ENCODE measurements at places on chromosomes 4 and X.

DNA sequence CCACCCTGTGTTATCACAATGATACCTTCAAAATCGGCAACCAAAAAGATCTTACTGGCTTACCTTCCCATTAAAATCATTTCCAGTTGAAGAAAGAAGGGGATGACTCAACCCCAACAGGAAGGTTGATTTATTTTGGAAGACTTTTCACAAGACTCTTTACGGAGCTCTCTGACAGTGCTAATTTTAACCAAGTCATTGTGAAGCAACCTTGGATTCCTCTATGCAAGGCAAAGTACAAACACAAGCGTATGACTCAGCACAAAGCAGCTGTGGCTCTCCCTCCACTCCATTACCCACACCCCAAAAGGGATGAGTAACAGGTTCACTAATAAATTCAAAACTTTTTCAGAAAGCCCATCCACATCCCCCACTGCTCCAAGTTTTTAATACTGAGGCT lies 213.8 kb upstream of the FGF13 start:
- DNase-seq: no peak

- no peak for DNase-seq
Observed at GRCh38 chr4:184811526-184812198, 14.1 kb downstream of the ACSL1 start.

- no peak for DNase-seq
Observed at GRCh38 chrX:95427389-95427788, 1257.3 kb upstream of the DIAPH2 start.

DNA sequence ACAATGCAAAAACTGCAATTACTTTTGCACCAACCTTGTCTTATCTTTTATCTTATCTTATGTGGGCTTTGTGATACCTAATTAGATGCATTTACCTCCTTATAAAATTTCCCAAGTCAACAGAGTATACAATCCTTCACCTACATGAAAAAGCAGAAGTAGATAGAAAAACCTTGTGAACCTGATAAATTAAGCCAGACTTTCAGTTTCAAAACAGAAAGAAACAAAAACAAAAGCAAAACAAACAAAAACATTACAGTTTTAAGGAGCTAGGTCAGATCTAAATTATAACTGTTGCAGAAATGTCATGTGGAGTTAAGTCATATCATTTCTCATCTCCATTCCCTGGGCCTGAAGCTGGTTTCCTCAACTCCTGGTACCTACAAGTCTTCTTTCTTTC lies 24.9 kb upstream of the CXXC4 start:
- no peak for DNase-seq

- DNase-seq: no peak
Observed at GRCh38 chr4:68176500-68176899, 46.8 kb upstream of the TMPRSS11F start.

GRCh38 chrX:101642093-101642492 lies 17.6 kb downstream of the ARMCX2 start:
- DNase-seq: no peak

DNA sequence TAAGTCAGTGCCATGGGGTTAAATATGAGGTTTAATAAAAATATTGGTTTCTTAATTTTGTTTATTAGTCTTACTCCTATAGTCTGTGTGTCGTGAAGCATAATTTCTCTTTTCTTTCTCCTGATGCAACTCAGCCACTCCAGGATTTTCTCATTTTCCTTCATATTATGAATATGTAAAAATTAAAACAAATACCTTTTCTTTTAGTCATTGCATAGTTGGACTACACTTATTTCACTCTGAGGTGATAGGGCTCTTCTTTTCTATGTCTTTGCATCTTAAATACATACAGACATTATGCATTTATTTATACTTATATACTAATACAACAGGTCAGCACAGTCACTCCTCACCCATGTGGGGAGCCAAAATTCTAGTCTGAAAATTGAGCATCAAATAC lies 19.1 kb downstream of the GALNT7 start:
- DNase-seq: no peak

GRCh38 chrX:16700734-16701133 lies 11.7 kb downstream of the CTPS2 start:
- DNase-seq: no peak

- DNase-seq: peak; percentile 76
Observed at GRCh38 chr4:121070696-121071639, 1.4 kb downstream of the NDNF start.

- no peak for DNase-seq
Observed at GRCh38 chr4:137711502-137711901, 179.2 kb upstream of the PCDH18 start.

DNA sequence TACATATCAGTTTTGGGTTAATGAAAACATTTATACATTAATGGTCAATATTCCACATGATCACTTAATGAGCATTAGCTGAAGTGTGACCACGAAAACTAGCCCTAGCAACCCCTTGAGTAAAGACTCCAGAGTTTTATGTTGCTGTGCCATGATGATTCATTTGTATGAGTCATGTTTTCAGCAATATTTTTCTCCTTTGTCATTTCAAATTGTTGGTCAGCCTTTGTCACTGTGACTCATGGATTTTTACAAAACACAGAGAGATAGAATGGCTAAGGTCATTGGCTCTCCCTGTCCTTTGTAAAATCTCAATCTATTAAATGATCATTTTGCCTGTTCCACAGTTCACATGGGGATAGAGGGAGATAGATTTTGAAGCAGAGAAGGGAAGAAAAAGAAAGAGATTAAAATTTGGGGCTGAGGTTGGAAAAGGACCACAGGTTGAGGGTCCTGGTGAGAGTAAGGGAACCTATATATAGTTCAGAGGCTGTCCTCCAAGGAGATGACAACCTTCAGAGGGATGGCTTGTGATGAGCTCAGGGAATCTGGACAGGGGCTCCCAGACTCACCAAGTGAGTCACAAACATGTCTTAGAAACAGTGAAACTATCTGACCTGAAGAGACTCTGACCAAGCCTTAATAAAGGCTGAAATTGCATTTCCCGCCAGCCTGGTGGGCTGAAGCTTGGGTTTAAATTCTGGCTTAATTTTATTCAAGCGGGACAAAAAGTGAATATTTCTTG lies 25.6 kb downstream of the NR0B1 start:
- no peak for DNase-seq

DNA sequence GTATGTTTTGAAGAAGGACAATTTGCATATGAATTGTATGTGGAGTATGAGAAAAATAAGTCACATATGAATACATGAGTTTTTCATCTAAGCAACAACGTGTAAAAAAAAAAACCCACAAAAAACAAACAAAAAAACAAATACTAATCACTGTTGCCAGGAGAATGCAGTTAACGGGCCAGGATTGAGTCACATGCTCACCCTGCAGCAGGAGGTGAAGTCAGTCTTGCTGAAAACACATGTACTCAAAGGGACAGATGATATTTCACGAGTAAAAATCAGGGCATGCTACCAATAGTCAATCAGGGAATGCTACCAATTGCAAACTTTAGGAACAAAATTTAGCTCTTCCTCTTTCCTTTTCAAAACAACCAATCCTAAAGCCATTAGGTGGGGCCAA lies 10.4 kb upstream of the DCLK2 start:
- DNase-seq: no peak

- no peak for DNase-seq
Observed at GRCh38 chr4:31549256-31549655, 829.1 kb downstream of the PCDH7 start.

DNA sequence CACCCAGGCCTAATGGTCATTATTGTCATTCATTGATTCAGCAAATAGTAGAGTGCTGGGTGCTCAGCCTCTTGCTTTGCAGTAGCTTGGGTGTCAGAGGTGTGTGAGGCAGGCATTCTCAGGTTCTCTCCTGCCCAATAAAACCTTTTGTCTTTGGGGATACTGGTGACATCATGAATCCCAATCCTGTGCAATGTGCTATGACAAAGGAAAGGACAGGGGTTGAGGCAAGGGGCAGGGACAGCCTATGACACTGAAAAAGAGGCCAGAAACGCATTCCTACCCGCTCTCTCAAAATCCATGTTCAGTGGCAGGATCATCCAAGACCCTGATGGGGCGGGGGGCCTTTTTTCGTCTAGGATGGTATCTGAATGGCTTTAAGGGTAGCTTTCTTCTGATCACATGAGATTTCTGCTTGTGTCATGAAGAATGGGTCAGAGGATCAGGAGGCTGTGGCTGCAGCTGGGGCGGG lies 1.5 kb upstream of the FAM193A start:
- no peak for DNase-seq

- no peak for DNase-seq
Observed at GRCh38 chrX:151973060-151973661, 1.3 kb downstream of the GABRE start.

DNA sequence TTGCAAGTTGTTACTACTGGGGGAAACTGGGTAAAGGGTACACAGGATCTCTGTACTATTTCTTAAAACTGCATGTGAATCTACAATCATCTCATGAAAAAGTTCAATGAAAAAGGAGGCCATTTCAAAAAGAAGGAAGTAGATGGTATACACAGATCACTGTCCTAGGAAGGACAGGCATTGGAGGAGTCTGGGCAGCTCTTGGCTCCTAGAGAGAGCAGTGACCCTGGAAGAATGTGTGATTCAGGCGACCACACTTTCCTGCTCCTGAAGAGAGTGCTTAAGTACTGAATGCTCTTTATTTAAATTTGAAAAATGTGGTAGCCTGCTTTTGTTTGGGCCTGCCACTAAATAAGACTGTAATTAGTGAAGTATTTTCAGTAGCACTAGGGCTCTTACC lies 318.1 kb upstream of the CASK start:
- DNase-seq: no peak

DNA sequence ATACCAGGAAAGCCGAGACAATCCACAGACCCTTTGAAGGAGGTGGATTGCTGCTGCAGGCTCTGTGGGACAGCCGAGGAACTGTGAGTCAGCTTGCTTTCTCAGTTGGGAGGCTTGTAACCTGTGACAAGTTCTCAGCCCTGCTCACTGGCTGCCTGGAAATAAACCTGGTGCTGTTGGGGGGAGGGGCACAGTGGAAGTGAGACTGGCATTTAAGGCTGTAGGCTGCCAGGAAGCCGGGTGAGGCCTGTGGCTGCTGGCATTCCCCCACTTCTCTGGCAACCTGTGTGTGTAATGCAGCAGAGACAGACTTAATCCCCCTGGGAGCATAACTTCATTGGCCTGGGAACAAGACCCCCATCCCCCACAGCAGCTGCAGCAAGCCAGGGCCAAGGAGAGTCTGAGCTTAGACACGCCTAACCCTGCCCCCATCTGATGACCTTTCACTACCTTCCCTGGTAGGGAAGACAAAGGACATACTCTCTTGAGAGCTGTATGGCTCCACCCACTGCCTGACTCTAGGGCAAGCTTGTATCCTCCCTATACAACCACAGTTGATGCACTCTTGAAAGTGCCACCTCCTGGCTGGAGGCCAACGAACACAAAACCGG lies 64.1 kb downstream of the ALPK1 start:
- no peak for DNase-seq

- DNase-seq: no peak
Observed at GRCh38 chrX:20350596-20350995, 83.9 kb upstream of the RPS6KA3 start.

DNA sequence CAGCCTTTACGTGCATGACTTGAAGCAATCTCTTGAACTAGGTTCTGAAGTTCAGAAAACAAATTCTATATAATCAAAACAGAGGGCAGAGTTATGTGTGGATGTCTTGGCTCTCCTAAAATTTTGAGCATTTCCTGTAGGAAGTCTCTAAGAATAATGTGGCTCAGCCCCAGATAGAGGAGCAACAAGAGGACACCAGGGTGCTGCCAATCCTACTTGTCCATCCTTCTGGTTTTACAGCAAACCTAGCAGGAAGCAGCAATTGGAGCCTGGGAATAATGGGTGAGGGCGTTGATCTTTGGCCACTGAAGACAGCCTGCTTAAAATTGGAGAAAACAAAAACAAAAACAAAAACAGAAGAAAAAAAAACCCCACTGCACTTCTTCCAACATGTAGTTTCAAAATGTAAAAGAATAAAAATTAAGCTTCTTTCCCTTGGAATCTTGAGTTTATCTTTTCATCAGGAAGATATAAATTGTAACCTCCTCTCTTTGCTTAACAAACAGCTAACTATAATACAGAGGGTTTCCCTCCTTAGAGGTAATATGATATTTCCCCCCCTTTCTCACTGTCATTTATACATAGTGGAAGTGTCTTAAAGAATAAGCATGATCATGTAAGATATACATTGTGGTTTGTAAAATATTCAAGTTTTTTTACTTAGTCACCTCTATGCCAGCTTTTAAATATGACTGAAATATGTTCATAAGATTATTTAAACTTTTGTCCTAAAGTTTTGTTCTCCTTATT lies 130.6 kb downstream of the FBXO8 start:
- DNase-seq: no peak

DNA sequence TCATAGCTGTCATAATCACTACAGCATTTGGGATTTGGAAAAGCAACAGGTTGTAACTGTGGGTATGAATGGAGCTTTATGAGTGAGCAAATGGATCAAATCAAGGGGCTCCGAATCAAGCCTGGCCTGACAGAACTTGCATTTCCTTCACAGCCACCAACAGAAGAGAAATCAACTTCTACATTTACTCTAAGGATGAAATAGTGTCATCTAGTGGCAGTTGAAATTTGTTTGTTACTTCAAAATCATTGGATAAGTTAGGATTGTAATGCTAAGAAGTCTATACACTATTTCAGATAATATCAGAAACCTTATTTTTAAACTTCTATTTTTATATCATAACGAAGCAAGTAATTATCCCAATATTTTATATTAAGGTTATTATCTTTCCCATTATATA lies 10.7 kb upstream of the WDR17 start:
- no peak for DNase-seq

DNA sequence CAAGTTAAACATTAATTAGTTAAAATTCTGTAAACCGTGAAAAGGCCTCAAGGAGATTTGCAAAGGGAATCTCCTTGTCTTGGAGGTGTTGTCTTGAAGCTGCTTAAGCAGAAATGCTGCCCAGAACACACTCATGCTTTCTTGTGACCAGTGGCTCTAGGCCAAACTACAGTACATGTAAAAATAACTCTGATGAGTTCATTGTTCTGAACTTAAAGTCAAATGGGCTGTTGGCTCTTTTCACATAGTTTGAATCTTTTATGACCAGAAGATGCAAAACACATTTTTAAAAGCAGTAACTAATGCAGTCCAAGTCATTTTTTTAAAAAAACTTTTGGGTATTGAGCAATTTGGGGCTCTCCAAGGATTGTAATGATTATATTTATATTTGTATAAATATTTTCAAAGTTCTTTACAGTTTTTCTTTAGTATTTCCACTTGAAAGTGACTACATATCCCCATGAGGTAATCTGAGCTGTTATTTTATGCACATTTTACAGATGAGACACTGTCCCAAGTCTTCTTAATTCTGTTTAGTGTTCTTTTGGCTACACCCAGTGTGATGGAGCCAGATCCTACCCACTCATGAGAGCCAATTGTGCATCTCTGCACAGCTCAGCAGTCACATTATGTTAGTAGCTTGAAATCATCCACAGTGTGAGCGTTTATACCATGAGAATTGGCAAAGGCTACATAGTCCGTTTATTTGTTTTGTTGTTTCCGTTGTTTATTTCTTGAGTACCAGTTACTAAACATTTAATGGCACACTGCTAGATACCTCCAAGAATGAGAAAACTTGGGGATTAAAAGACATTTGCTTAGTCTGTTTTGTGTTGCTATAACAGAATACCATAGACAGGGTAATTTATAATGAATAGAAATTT lies 112.8 kb upstream of the ATXN3L start:
- DNase-seq: no peak

All from endothelial cell (in vitro differentiated cells).